ENCODE measurements at places on chromosomes 12 and 14. TPM values are rescaled to one million over a fixed set of nuclear protein-coding genes. Genes with fewer than 3 reads are reported as not detected.

- DNase-seq, result no peak
Observed at GRCh38 chr12:32110942-32111341, 4.3 kb downstream of the BICD1 start.

DNA sequence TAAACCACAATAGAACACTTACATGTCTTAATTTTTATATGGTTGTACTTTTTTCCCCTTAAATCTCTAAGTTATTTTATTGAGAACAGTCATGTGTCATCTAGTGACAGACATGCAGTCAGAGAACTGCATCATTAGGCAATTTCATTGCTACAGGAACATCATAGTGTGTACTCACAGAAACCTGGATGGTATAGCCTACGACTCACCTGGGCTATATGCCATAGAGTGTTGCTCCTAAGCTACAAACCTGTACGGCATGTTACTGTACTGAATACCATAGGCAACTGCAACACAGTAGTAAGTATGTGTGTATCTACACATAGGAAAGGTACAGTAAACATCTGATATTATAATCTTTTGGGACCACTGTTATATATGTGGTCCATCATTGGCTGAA lies 557.6 kb downstream of the PRKD1 start:
- no peak for DNase-seq

DNA sequence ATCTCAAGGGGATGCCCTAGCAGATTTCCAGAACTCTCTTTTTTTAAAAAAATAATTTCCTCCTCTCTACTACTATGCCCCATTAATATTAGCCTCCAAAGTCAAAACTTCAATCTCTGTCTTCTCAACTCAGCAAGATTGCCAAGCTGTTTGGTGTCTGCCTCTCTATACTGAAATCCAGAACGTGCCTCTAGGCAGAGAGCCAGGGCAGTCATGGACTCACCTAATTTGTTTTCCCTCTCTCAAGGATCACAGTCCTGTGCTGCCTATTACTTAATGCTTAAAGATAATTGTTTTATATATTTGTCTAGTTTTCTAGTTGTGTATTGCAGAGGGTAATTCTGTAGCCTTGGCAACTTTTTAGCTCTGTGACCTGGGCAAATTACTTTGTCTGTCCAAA lies 74.7 kb downstream of the E2F7 start:
- DNase-seq, result no peak

The DBX2 gene
- not detected for total RNA-seq

The CTSG gene
- total RNA-seq, result not detected

DNA sequence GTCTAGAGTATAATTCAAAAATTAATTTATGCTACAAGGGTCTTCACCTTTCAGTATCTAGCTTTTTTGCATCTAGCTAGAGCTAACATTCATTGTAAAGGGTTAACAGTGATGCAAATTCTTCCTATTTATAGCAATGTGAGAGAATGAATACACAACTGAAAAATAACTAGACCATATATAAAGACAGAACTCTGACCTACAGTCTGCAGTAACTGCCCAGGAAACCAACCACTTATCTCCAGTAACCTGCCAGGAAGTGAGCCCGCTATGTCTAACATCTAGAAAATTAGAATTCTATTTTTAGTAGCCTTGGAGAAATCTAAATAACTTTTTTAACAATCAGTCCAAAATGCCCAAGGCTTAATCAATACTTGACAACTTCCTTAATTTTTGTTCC lies 1021.9 kb downstream of the LRFN5 start:
- DNase-seq, result no peak

- no peak for DNase-seq
Observed at GRCh38 chr14:63542231-63542999, 762 bp downstream of the PPP2R5E start.

- no peak for DNase-seq
Observed at GRCh38 chr12:7731486-7731885, 15.7 kb downstream of the CLEC4C start.

DNA sequence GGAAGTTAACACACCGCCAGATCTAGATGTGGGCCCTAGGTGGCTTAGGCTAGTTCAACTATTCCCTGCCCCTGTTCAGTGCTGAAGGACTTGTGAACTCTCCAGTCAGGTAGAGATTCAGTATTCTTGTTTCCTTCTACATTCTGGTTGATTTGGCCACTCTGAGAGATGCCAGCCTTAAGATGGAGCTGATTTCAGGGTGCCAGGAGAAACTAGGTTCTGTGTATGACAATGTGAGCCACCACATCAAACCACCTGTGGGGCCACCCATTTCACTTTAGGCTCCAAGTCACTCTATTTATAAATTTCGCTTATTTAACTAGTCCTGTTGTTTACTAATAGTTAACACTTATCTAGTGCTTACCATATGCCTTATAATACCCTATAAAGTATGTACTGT lies 26.0 kb downstream of the FRMD6 start:
- no peak for DNase-seq

The ART4 gene
- not detected for total RNA-seq

The TAS2R8 gene
- total RNA-seq, result not detected

DNA sequence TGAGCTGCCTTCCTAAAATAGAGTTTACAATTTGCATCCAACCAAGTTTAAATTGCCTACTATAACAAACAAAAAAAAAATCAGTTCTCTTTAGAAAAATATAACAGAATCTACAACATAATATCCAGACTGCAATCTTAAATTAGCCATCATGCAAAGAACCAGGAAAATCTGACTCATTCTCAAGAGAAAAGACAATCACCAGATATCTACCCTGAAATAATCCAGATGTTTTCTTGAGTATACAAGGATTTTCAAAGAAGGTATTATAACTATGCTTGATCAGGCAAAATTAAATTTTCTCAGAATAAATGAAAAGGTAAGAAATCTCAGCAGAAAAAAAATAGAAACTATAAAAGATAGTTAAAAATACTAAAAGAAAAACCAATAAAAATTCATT lies 115.6 kb downstream of the CCER1 start:
- DNase-seq, result no peak

- peak; percentile 20 for DNase-seq
Observed at GRCh38 chr12:38905480-38906351, at the start of gene CPNE8. Gene CPNE8 (minus strand): TSS chr12:38905591. CDS start chr12:38905534, 57 bp downstream.

DNA sequence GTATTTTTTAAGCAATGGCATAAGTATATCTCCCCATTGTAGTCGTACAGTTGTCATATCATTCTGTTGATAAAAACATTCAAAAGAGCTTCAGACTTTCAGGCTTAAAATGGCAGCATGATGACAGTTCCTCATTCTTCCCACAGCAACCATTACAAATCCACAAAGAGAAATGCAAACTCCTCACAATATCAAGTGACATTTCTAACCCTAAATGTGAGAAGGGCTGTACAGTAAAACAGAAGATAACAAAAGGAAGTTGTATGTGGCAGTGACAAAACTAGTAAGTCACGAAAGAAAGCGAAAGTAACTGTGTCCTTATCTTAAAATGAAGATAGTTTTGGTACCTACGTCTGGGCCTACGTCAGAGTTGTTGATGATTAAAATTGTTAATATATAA lies 46.7 kb downstream of the GXYLT1 start:
- DNase-seq, result peak; percentile 5

DNA sequence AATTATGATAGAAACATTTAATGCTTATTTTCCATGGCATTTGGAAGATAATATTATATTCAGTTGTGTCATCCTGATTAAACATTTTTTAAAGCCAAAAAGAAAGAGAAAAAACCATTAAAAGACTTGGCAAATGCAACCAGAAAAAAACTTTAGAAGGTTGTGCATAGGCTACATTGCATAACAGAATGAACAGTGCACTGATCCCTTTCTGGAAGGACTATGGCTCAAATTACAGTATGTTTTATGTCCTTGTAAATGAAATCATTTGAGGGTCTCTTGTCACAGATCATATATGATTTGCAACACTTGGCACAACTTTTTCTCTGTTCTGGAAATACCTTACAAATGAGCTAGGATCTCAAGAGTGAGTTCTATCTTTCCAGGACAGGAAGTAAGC lies 275.2 kb upstream of the FLRT2 start:
- no peak for DNase-seq

DNA sequence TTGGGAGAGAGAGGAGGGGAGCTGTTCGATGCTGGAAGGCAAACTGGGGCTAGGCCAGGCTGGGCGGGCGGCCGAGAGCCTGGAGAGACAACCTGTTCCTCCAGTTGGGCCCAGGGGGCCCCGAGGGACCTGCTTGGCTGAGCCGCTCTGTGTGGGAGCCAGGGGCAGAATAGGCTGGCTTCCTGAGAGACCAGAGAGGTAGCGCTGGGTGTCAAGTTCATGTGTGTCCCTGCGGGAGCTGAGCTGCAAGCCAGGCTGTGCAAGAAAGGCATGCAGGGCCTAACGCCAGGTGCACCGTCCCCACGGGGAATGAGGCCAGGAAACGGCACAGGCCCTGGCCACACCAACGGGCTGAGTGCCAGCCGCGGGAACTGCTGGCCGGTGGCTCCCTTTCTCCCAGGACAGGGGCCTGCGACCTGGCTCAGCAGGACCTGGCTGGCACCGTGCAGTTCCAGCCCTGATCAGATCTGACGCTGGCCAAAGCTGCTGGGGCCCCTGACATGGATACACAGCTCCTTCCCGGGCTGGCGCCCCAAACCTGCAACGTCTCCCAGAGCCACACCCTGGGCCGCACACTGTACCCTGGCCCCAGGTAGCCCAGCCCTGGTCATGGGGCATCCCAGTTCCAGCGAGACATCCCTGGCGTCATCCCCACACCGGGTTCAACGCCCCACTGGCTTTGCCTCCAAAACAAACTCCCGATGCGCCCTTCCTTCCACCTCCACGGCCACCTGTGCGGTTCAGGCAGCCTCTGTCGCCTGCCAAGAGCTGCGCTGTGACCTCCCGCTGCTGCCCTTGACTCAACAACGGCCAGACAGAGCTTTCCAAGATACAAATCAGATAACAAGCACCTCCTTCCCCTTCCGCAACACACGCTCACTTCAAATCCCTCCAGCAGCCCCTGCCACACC lies 65.0 kb downstream of the RFLNA start:
- no peak for DNase-seq

- DNase-seq, result no peak
Observed at GRCh38 chr12:388012-388411, 1.1 kb downstream of the KDM5A start.

The C3AR1 gene
- total RNA-seq, result 0.68 TPM

The RND1 gene
- 4.2 TPM for total RNA-seq

GRCh38 chr12:401235-402028 lies at the start of gene CCDC77:
Gene CCDC77 (plus strand): TSS chr12:401644. CDS start chr12:409384, 7,740 bp downstream.
- DNase-seq, result peak; percentile 85

GRCh38 chr12:116662612-116663144 lies 75.2 kb downstream of the SPRING1 start:
- no peak for DNase-seq

The TAS2R20 gene
- total RNA-seq, result 2.6 TPM

- DNase-seq, result no peak
Observed at GRCh38 chr12:12872934-12873275, 18.5 kb upstream of the GPRC5A start.

GRCh38 chr12:92338102-92338501 lies 192.5 kb upstream of the BTG1 start:
- DNase-seq, result no peak

The ALDH6A1 gene
- total RNA-seq, result 15.6 TPM

- DNase-seq, result no peak
Observed at GRCh38 chr14:100130521-100130920, 28.9 kb downstream of the DEGS2 start.

- DNase-seq, result no peak
Observed at GRCh38 chr14:90785471-90785870, 30.8 kb downstream of the TTC7B start.

DNA sequence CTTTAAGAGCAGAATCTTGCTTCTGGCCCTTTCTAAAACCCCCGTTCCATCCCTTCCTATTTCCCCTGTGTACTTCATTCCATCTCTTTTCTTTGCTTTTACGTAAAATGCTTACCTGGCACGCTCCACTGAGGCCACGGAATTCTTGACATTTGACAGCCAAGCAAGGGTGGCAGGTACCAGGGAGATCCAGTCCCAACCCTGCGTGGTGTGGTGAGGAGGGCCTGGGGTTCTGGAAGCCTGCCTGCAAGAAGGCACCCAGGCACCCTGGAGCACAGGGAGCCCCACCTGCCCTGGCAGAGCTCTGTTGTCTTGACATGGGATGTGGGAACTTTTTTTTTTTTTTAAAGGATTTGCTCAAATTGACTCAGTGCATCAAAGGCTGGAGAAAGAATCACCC lies 48.6 kb downstream of the ITPK1 start:
- no peak for DNase-seq

The PTCSC3 gene
- not detected for total RNA-seq

The KCNJ8 gene
- not detected for total RNA-seq

DNA sequence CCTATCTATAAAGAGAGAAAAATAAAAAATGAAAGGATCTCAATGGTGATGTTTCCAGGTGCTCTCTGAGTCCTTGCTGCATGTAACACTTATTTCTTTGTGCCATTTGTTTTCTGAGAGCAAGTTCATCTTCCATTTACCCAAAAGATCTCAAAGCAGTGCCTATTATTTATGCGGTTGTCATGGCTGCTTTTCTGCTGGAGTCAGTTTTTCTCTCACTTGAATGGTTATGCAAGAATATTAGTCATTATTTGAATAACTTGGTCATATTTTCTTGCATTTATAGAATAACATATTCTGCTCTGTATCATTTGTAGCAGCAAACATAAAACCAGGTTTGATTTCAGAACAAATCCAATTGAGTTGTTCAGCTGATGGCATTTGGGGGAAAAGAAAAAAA lies 141.8 kb upstream of the G2E3 start:
- DNase-seq, result no peak

DNA sequence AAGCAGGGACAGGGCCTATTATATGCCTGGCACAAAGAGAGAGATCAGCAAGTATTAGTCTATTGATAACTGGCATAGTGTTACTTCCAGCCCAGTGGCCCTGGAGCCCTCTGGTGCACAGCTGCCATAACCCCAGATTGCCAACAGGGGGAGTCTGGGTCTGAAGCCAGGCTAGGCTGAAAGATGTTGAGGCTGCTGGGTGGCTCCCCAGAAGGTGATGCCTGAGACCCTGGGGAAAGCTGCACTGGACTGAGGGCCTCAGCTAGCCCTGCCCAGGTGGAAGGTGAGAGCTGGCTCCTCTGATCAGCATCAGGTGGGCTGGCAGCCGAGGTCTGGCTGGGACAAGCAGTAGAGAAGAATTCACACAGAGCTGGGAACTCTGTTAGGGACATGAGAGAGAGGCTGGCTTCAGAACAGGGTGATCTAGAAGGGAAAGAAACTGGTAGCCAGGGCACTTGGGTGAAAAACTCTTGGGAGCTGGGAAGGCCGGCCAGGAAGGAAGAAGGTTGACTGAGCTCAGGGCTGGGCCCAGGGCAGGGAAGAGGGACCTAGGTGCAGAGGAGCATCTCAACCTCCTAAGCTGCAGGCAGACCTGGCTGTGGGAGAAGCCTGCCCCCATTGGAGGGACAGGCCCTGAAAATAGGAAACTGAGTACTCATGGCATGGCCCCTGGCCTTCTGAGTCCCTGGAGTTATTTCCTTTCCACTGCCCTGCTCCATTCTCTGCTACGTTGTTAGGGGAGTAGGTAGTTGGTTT lies 3.9 kb downstream of the GZMH start:
- peak; percentile 49 for DNase-seq

- no peak for DNase-seq
Observed at GRCh38 chr14:54845641-54846040, 57.0 kb downstream of the GCH1 start.

- no peak for DNase-seq
Observed at GRCh38 chr14:30681752-30682355, 59.7 kb downstream of the SCFD1 start.

GRCh38 chr14:103854822-103855733 lies 7.7 kb upstream of the PPP1R13B start:
- DNase-seq, result no peak

GRCh38 chr12:53071591-53072551 lies 7.3 kb downstream of the SPRYD3 start:
- DNase-seq, result no peak
